ENCODE measurements at places on chromosomes 2 and 18.

GRCh38 chr2:174656676-174657176 lies 59.1 kb upstream of the WIPF1 start:
- H3K27me3 ChIP-seq = no peaks in the 10 kb centered on the region
- H3K36me3 ChIP-seq = no peaks in the 10 kb centered on the region
- no peak overlapping the region for H3K4me3 ChIP-seq

DNA sequence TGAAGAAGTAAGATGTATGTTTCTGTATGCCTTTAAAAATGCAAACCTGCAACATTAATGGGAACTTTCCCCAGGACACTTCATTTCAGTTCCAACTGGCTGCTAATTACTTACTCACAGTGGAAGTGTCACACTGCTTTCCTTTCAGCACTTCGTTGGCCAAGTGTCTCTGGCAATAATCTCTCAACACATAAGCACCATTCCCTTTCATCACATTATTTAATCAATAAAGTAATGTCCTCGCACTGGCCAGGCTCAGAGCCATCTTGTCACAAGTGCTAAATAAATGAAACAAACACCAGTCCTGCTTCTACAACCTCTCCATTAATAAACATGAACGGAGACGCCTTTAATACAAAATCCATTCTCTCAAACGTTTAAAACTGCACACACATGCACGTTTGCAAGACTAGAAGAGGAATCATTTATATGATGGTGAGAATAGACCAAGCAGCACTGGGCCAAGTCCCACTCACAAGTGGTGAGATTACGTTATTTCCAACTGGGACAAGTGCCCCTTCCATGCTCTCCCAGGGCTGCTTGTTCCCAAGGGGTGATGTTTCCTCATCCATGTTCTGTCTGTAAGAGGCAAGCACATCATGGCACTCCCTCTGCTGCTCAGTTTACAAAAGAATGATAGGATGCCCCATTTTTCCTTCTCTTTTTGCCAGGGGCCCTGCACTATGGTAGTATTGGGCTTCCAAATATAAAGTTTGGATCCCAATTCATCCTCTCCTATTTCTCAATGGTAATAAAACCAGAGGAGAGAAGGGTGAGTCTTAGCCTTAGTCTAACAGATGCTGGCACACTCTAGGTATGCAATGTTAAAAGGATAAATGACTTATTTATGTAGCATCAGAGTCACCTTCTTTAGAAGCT lies 56.8 kb upstream of the ETAA1 start:
- H3K4me1 ChIP-seq = no peaks in the 10 kb centered on the region
- no peaks in the 10 kb centered on the region for H3K36me3 ChIP-seq
- no peak overlapping the region for H3K27ac ChIP-seq
- no peaks in the 10 kb centered on the region for H3K27me3 ChIP-seq
- no peak overlapping the region for H3K4me3 ChIP-seq

DNA sequence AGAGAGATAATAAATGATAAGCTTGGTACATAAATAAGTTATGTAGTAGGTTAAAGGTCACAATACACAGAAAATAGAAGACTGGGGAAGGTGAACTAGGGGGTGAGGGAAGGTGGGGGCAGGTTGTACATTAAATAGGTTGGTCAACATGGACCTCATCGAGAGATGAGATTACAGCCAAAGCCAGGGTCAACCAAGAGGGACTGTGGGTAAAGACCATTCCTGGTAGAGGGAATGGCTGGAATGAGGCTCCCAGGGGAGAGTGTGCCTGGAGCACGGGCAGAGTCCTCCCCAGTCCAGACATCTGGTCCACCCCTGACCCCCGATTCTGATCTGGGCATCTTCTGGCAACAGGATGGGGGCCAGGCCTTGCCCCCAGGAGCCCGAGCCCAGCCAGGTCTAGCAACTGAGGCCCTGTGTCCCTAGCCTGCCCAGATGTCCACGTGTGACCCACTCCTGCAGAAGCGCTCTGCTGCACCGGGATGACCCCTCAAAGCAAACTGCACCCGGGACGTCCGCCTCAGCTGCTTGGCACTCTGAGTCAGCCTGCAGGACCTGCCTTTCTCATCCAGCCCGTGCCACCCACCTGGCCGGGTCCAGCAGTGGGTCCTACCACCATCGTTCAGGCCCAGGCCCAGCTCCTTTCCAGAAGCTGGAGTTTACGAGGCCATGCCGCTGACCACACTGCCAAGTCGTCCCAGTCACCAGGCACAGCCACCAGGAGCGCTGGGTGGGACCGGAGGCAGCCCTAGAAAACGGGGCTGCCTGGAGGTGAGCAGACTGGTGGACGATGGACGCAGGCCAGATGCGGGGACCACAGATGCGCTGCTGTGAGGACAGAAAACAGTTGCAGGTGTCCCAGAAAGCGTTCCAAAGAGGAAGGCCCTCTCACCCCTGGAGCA lies 56.2 kb upstream of the ID2 start:
- DNase-seq = no peak
- no peaks in the 10 kb centered on the region for H3K36me3 ChIP-seq
- no peak overlapping the region for H3K4me3 ChIP-seq
- no peak overlapping the region for H3K27ac ChIP-seq

DNA sequence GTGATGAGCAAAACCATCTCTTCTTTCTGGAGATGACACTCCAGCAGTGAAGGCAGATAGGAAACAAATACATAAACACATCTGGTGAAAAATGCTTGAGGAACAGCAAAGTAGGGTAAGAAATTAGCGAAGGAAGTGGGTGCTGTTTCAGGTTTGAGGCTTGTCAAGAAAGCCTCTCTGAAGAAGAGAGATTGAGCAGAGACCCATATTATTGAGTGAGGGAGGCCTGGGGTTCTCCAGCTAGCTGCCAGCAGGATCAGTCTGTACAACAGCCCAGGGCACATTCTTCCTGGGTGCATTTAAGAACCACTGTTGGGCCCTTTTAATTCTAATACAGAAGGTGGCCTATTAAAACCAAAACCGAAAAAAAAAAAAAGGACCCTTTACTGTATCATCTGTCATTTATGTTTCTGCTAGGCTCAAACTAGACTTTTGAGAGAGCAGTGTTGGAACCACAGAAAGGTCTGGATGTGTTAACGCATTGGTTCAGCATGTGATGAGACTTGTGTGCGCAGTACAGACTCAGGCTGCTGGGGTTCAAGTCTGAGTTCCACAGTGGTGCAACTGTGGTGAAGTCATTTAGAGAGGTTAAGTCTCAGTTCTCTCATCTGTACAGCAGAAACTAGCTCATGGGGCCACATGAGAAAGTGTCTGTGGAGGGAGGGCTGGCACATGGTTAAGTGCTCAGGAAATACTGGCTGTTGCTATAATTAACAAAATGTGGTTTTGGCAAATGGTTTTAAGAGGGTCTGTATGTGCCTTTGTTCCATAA lies 28.9 kb downstream of the MGAT5 start:
- H3K4me1 ChIP-seq = no peaks in the 10 kb centered on the region
- H3K36me3 ChIP-seq = peaks cover 2% of the 10 kb centered on the region
- H3K27me3 ChIP-seq = no peaks in the 10 kb centered on the region
- no peak overlapping the region for H3K4me3 ChIP-seq
- H3K27ac ChIP-seq = no peak overlapping the region

GRCh38 chr2:72548081-72548764 lies 277.6 kb downstream of the EXOC6B start:
- no peaks in the 10 kb centered on the region for H3K4me1 ChIP-seq
- H3K27me3 ChIP-seq = no peaks in the 10 kb centered on the region
- no peaks in the 10 kb centered on the region for H3K36me3 ChIP-seq
- H3K4me3 ChIP-seq = no peak overlapping the region
- H3K27ac ChIP-seq = no peak overlapping the region

GRCh38 chr2:205901491-205901890 lies 184.5 kb downstream of the INO80D start:
- no peaks in the 10 kb centered on the region for H3K36me3 ChIP-seq
- no peaks in the 10 kb centered on the region for H3K27me3 ChIP-seq
- H3K4me3 ChIP-seq = no peak overlapping the region

DNA sequence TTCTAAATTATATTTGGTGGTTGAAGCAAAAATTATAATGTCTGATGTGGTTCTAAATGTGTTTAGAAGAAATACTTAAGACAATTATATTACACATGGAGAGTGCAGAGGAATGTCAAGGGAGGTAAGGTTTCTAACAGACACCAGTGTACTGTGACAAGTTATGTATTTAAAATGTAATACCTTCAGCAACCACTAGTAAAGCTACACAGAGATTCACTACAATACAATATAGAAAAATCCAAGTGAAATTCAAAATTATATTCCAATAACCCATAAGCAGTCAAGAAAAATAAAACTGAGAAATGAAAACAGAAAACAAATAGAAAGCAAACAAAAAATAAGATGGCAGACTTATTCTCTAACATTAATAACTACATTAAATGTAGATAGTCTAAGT lies 249.5 kb upstream of the KLHL14 start:
- H3K4me3 ChIP-seq = no peak overlapping the region
- DNase-seq = no peak
- H3K27ac ChIP-seq = no peak overlapping the region
- H3K36me3 ChIP-seq = no peaks in the 10 kb centered on the region

GRCh38 chr2:168494190-168494711 lies 38.2 kb downstream of the CERS6 start:
- no peak for DNase-seq
- no peaks in the 10 kb centered on the region for H3K27me3 ChIP-seq
- H3K27ac ChIP-seq = no peak overlapping the region
- H3K4me1 ChIP-seq = peaks cover 10% of the 10 kb centered on the region

DNA sequence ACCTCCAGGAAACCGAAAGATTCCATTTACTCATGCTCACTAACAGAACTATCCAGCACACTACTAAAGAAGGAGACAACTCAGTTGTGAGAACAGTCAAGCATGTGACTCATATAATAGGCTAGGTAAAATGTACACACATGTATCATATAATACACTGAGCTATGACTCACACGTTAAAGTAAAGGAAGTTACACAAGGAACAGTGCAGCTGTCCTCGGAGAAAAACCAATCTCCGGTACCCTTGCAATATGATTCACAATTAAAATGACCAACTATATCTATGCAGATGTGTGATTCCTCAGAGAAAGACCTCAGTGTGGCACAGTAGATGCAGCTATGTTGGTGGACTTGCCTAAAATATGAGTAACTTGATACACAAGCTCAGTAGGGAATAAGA lies 76.5 kb downstream of the STRN start:
- H3K27me3 ChIP-seq = no peaks in the 10 kb centered on the region
- H3K27ac ChIP-seq = peak overlapping the region; percentile 72
- DNase-seq = peak; percentile 82
- peaks cover 10% of the 10 kb centered on the region for H3K4me1 ChIP-seq
- H3K36me3 ChIP-seq = no peaks in the 10 kb centered on the region

DNA sequence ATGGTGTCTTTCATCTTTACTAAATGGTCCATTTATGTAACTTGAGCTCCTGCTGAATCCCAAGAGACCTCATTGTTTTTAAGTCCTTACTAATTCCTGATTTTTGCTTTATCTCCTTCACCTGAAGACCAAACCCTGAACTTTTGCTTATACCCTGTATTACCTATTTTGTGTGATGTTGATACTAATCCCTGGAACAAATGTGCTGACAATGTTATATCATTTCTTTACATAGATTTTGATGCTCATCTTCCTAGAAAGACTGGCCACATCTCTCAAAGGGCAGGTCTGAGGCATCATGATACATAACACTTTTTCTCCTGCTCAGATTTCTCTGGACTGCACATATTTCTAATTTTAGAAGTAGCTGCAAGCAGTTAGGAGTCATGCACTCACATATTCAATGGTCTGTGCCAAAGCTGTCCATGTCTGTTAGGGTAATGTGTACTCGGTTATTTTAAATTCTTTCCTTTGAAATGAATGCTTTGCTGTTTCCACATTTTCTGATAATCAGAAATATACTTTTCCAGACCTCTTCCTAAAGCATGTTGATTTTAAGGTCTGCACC lies 427.9 kb upstream of the HNRNPA3 start:
- H3K4me1 ChIP-seq = no peaks in the 10 kb centered on the region
- no peaks in the 10 kb centered on the region for H3K27me3 ChIP-seq
- no peak overlapping the region for H3K4me3 ChIP-seq
- no peak overlapping the region for H3K27ac ChIP-seq
- DNase-seq = no peak

GRCh38 chr2:68385220-68385906 lies 20.3 kb downstream of the PLEK start:
- H3K4me3 ChIP-seq = no peak overlapping the region
- no peaks in the 10 kb centered on the region for H3K27me3 ChIP-seq
- no peaks in the 10 kb centered on the region for H3K36me3 ChIP-seq
- no peaks in the 10 kb centered on the region for H3K4me1 ChIP-seq

DNA sequence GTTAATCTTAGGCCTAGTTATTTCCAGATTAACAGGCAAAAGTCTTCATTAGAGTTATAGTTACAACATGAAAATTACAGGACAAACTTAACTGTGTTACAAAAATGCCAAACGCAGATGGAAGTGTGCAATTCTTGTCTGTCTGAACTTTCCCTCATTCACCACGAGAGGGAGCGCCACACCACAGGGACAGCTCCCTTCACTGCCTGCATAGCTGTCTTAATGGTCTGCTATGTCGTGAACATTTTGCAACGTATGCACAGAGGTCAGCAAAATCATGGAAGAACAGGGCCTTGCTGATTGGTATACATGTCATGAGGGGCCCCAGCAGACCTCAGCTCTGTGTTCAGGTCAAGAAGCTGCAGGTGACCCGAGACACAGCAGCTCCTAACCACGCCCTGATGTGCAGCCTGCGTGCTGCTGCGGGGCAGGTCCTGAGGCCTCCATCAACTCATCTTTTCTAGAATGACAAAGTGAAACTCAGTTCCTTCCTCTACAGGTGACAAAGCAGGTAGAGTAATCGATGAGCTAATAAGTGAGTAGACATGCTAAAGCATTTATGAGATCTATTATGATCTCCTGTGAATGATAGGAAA lies 78.8 kb upstream of the ATP8B1 start:
- no peaks in the 10 kb centered on the region for H3K27me3 ChIP-seq
- DNase-seq = no peak
- H3K36me3 ChIP-seq = no peaks in the 10 kb centered on the region
- no peak overlapping the region for H3K27ac ChIP-seq

- no peak overlapping the region for H3K27ac ChIP-seq
- no peak for DNase-seq
- no peak overlapping the region for H3K4me3 ChIP-seq
- H3K27me3 ChIP-seq = no peaks in the 10 kb centered on the region
Observed at GRCh38 chr2:19607931-19608771, 249.7 kb upstream of the OSR1 start.

- no peak overlapping the region for H3K4me3 ChIP-seq
- peaks cover 4% of the 10 kb centered on the region for H3K36me3 ChIP-seq
- no peak overlapping the region for H3K27ac ChIP-seq
Observed at GRCh38 chr2:75491129-75491753, 69.5 kb downstream of the EVA1A start.

DNA sequence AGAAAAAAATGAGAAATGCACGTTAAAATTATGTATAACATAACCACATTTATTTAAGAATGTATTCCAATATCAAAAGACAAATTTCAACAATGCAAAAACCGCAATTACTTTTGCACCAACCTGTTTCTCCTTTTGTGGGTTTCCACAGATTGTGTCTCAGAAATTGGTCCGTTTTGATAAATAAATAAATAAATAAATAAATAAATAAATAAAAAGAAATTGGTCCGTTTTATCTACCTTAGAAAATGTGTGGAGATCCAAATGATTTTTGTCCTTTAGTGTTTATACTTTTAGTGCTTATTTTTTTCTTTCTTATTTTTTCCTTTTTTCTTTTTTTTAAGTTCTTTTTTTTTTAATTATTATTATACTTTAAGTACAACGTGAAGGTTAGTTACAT lies 1682.2 kb upstream of the TMEFF2 start:
- H3K36me3 ChIP-seq = no peaks in the 10 kb centered on the region
- DNase-seq = no peak
- no peaks in the 10 kb centered on the region for H3K27me3 ChIP-seq
- H3K4me1 ChIP-seq = no peaks in the 10 kb centered on the region
- H3K27ac ChIP-seq = no peak overlapping the region

Data from keratinocyte (primary cell).